Activated CD4-positive, alpha-beta T cell treated with anti-CD3 and anti-CD28 coated beads for 1 hour (primary cell): ENCODE measurements at places on chromosomes 16 and 17.

DNA sequence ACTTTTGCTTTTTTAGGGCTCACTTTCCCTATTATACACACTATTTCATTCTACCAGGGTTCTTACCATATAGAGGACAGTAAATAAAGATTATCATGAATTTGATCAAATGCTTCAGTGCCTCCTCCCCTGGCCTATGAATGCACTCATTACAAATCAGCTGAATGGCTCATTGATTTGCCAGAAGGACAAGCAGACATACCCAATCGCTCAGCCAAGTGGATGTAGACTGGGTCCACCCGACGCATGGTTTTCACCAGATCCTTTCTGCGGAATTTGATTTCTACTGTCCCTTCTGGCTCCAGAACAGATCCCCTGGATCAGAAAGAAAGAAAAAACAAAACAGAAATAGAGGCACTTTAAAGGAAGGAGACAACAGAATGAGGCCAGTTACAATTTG lies 162.6 kb downstream of the AATF start:
- DNase-seq: no peak

DNA sequence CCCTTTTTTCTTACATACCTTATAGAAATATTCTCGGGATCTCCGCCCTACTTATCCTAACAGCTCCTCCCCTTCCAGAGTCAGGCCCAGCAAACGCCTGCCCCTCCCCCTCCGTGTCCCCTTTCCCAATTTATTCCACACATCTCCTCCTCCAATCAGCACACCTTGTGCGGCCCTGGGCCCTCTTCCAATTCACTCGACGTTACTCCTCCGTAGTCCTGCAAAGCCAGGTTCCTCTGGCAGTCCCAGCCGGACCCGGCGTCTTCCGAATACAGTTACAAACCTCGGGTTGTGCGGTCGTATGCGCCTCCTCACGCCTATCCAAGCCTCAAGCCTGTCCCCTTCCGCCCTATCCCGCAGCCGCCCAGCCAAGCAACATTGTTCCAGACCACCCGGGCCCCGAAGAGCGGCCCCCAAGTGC lies 677 bp downstream of the CBX1 start:
- DNase-seq: no peak

DNA sequence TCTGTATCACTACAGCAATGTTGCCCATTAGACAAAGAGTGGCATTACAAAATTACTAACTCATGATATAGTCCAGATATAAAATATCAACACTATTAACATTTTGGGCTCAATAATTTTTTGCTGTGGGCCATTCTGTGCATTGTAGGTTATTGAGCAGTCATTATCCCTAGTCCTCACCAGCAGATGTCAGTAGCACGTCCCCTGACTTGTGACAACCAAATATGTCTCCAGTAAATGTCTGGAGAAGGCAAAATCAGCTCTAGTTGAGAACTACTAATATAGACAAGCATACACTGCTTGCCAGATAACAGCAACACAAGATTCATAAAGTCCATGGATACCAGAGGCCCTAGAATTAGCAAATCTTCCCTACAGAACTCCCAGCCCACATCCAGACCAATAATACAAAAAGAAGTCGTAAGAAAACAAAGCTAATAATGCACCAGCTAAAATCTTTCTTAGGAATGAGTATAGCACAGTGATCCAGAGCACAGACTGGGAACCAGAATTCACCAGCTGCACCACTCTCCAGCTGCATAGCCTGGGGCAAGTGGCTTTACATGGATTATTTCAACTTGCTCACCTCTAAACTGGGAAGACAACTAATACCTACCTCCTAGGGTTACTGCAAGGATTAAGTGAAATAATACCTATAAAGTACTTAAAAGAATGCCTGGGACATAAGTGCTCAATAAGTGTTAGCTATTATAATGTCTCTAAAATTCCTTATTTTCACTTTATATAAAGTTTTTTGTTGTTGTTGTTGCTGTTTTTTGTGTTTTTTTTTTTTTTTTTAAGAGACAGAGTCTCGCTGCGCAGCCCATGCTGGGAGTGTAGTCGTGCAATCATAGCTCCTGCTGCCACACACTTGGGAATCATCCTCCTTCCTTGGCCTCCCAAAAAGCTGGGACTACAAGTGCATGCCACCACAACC lies 23.7 kb downstream of the HELZ start:
- no peak for DNase-seq

GRCh38 chr17:83079766-83080578 lies 563 bp downstream of the METRNL start:
- no peak for DNase-seq

GRCh38 chr16:49937886-49938285 lies 82.0 kb upstream of the ZNF423 start:
- DNase-seq: no peak

GRCh38 chr17:40457964-40458791 lies 14.9 kb downstream of the IGFBP4 start:
- no peak for DNase-seq

DNA sequence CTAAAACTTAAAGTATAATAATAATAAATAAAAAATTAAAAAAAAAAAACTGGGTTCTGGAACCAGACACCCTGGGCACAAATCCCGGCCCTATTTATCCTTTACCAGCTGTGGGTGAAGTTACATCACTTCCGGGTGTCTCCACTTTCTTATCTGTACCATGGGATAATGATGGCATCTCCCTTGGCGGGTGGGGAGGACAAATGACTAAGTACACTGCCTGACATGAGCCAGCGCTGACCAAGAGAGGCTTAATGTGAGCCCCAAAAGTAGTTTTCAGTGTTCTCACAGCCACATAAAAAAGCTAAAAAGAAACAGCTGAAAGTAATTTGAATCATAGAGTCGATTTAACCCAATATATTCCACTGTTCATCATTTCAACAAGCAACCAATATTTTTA lies 424.9 kb downstream of the SOX9 start:
- no peak for DNase-seq

DNA sequence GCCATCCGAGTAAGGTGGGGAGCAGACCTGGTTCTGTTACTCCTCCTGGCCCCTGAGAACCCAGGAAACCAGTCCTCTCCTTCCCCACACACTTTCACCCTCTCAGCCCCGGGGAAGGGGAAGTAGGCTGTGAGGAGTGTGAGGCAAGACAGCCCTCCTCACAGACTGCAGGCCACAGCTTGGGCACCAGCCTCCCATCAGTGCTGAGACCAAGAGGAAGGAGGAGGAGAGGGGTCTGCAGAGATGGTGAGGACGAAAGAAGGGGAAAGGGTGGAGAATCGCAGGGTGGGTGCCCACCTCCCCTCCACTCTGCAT lies 7.0 kb downstream of the G6PC3 start:
- DNase-seq: no peak

DNA sequence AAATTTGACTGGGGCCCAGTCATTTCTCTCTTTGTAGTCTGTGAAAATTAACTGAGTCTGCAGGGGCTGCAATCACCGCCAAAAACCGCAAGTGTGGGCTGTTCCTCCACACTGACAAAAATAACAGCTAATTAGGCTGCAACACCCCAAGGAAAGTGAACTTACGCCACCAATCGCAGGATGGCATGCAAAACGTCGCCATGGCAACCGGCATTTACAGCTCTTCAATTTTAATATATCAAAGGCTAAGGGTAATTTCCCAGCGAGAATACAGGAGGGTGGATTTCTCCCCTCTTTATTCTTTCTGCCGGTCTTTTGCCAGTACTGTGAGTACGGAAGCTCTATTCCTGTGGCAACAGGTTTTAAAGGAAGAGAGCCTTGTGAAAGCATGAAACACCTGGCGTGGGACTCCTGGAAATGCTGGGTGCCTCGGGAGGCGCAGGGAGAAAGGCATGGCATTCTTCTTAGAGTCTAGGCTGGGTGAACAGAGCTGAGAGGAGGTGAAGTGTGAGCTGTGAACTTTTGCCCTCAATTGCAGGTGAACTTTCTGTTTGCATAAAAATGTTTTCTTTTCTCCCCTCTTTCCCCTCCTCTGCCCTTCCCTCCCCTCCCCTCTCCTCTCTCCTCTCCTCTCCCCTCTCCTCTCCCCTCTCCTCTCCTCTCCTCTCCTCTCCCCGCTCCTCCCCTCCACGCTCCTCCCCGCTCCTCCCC lies 399.7 kb downstream of the XYLT1 start:
- peak; percentile 64 for DNase-seq

DNA sequence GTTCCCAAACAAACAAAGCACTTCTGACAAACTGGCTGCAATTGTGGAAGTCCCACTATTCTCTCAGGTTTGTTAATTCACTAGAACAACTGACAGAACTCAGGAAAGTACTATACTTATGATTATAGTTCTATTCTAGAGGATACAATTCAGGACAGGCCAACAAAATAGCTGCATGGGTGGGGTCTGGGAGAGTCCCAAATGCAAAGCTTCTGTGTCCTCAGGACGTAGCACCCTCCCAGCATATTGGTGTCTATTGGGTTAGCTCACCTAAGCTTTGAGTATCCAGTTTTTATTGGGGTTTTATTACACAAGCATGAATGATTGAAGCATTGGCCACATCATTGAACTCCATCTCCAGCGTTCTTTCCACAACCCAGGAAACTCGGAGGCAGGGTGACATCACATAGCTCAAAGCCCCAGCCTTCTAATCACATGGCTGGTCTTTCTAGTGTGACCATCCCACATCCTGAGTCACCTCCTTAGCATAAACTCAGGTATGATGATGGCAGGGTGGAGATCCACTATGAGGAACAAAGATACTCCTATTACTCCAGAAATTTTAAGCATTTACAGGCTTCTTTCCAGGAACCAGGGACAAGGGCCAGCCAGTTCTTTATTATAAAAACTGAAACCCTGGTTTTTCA lies 43.9 kb upstream of the CCNF start:
- no peak for DNase-seq

DNA sequence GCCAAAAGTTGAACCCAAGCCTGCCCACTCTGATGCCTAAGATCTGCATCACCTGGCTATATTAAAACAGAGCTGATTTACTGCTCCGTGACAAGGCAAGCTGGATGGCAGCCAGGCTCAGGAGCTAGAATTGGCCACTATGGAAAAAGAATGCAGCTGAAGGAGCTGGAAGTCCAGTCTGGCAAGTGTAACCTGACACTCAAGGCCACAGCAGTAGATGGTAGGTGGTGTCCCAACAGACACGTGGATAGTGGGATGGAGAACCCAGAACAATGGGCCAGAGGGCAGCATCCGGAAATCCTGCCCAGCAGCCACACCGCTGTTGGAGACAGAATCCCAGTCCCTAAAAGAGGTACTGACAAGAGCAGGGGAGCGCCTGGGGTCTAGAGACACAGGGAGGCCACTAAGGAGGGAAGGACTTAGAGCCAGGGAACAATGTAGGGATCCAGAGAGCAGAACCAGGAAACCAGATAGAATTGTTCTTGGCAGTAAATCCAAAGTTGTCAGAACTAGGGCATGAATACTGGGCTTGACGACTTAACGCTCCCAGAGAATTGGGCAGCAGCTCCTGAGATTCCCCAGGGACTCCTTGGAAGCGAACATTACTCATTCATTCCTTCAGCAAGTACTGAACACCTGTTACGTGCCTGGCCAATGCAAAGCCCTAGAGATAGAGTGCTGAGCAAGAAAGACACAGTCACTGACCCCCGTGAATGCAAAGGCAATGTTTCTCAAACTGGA lies 85.7 kb downstream of the CDYL2 start:
- no peak for DNase-seq

GRCh38 chr16:31083081-31083480 lies 5.7 kb downstream of the PRSS53 start:
- DNase-seq: no peak

DNA sequence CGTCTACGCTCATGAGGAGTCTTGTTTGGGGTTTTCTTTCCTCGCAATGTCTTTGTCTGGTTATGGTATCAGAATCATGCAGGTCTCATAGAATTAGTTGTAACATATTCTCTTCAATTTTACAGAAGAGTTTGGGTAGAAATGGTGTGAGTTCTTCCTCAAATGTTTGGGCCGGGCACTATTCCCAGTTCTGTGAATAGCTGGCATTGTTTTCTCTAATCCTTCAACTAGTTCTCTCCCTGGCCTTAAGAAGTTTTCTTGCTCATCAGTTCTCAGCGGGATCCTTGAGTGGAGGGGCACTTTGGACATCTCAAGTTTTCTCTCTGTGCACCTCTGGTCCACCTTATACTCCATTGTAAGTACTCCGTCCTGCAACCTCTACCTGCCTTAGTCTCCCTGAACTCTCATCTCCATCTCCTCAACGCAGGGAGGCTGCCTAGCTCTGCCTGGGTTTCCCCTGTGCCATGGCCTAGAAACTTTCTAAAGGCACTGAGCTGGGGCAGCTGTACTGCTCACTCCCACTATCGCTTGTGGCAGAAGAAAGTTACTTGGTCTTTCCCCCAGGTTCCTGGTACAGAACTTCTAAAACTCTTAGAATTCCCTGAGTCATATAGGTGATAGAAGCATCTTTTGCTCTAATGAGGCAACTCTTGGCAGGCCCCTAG lies 16.9 kb downstream of the NSMCE1 start:
- no peak for DNase-seq

DNA sequence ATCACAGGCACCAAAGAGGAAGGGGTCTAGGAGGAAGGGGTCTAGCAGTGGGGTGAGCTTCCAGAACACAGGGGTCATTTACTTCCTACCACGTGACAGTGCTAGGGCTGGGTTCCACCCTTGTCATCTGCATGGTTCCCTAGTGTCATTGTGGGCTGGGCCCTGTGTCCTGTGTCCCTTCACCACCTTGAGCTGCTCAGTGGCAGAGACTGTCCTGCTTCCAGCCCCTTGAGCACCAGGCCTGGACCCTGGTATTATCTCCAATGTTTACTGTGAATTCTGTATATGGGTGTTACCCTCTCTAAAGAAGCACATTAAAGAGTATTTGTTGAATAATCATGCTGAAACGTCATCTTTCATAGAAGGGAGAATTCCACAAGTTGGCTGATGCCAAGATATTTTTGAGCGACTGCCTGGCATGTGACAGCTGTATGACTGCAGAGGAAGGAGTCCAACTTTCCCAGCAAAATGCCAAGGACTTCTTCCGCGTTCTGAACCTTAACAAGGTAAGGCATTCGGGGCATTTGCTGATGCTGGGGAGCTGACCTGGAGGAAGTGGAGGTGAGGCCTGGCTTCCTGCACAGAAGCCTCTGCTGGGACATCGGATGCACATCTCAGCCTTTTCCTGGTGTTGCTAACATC lies 5.5 kb downstream of the NARF start:
- DNase-seq: no peak
